ENCODE measurements at places on chromosomes 2 and 18.
A peak's percentile ranks its signal among the peaks of the same experiment; 100 is the strongest.

GRCh38 chr2:188381614-188382013, 89.9 kb downstream of the GULP1 start:
- DNase-seq, result peak; percentile 75

DNA sequence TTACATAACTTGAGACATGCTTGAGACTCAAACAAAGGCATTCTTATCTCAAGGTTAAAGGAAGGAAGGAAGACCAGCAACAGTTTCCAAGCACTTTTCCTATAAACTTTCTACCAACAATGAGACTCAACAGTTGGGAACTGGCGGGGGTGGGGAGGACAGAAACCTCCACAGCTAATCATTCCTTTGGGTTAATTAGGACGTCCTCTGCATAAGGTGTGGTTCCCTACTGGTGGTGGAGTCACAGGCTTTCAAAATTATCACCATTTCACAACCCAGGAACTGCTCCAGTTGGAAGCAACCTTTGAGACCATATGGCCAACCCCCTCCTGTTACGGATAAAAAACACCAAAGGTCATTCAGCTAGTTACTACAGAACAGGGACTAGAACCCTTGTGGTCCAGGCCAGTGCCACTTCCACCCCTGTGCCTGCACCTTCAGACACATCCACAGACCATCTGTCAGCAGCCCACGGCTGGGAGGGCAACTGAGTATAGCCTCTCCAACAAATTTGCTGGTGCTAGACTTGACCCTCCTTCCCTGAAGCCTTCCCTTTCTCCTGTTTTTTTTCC, 30.1 kb upstream of the ATL2 start:
- no peak for DNase-seq

GRCh38 chr18:50855976-50856757, 22.8 kb upstream of the ME2 start:
- no peak for DNase-seq

DNA sequence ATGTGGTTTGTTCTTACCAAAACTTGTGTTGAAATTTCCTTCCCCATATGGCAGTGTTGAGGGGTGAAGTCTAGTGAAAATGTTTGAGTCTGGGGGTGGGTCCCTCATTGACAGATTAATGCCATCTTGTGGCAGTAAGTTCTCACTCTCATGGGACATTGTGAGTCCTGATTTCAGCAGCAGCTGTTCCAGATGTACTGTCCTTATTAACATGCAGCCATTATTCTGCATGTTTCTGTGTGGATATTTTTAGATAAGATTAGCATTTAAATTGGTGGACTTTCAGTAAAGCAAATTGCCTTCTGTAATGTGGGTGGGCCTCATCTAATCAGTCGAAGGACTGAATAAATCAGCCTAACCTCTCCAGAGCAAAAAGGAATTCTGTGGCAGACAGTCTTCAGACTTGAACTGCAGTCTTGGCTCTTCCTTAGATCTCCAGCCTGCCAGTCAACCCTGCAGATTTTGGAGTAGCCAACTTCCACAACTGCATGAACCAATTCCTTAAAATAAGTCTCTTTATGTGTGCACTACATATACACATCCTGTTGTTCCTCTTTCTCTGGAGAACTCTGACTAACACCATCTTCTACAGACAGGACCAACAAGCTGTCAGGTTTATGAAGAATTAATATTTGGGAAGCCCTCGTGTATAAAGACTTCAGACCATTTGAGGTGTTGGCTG, 138.7 kb upstream of the ZNF516 start:
- no peak for DNase-seq

GRCh38 chr2:79368116-79368630, 144.7 kb upstream of the CTNNA2 start:
- no peak for DNase-seq

DNA sequence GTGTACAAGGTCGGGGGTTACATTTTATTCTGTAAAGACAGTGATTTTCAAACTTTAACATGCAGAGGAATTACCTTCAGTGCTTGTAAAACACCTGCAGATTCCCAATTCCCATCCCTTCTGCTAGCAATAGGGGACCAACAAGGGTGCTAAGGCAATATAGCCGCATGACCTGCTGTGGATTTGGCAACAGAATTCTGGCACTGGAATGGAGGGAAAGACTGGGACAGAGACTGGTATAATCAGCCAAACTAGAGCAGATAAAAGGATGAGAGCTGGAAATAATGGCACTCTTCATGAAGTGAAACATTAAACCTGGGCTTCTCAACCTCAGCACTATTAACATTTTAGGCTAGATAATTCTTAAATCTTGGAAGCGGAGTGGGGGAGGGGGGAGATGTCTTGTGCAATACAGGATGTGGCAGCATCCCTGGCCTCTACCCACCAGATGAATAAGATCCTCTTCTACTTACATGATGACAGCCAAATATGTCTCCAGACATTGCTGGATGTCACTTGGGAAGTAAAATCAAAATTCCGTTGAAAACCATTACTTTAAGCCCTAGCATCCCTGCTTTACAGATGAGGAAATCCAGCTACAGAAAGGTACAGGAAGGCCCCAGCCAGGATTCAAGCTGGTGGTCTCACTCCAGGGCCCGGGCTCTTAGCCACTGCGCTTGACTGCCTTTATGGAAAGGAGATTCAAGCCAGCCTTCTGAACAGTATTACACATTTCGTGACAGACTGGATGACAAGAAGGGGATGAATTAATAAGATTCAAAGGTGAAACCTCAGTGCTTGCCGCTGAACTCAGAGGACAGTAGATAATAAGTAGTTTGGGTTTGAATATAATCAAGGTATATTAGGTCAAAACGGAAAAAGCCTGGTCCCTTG, 1.7 kb downstream of the EVA1A start:
- DNase-seq, result peak; percentile 22

DNA sequence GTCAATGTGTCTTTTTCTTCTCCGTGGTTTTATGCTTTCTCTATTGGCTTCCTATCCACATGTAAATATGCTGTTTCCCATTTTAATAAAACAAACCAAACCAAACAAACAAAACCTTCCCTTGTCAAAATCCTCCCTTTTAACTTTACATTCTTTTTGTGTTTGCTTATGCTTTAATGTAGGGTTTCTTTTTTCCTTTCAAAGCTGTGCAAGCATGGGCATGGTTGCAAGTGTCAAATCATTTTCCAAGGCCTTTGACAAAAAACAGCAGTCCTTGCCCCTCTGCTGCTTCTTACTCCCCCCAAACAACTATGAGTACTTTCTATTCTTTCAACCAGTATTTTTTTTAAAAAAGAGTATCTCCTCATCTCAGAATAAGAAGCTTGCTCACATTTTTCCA, 66.0 kb upstream of the ACYP2 start:
- DNase-seq, result no peak

DNA sequence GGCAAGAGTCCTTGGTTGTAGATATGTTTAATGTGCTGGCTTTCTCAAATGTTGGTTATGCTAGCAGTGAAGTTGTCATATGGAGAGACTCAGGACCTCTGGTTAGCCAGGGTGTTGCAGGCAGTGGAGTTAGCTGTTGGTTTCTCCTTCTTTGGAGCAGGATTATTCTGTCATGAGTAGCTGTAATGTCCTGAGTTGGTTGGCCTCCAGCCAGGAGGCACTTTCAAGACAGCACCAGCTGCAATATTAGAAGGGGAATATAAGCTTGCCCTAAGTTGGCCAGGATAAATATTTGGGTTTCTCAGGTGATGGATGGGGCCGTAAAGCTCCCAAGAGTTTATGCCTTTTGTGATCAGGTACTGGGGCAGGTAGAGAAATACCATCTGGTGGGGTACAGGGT, 65.5 kb downstream of the MSTN start:
- no peak for DNase-seq

DNA sequence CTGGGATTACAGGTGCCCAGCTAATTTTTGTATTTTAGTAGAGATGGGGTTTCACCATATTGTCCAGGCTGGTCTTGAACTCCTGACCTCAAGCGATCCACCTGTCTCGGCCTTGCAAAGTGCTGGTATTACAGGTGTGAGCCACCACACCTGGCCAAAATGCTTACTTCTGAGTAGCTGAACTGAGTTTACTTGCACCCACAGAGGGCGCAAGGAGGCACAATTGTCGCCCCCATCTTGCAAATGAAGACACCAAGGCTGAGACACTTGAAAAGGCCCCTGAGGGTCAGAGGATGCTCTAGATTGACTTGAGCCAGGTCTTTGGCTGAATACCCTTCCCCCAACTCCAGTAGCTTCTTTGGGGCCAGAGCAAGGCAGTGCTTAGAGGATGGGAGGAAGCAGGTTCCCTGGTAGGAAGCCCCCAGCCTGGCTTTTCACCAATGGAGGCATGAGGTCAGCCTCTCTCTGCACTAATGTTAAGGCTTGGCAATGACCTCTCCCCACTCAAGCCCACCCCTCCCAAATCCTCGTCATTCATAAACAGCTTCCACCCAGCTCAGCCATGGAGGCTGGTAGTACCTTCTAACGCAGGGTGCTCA, 14.5 kb upstream of the KIF1A start:
- DNase-seq, result no peak

- DNase-seq, result no peak
Observed at GRCh38 chr2:169775765-169776164, 22.9 kb upstream of the SSB start.

GRCh38 chr2:102239344-102239743, 52.5 kb downstream of the IL1RL2 start:
- no peak for DNase-seq

DNA sequence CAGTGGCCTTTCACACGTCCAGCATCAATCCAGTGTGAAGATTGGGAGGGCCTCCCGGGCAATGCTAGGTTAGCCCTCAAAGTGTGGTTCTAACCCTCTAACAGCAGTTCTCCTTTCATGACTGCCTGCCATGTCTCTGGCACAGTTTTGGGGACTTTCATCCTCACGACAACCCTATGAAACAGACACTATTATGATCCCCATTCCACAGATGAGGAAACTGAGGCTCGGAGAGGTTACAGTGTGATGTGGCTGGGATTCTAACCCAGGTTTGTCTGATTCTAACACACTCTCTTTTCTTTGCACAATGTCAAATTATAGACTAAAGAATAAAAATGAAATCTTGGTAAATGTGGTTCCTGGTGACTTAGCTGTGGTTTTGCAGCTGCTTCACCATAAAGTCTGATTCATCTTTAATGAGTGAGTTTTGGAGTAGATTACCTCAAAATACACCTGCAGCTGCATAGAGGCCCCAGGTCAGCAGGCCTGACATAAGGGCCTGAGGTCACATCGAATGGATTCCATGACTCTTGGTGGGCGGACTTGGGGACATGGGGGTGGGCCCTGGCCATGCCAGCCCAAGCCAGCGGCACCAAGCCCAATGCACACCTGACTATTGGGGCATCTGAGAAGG, 214.4 kb downstream of the GLI2 start:
- DNase-seq, result no peak

DNA sequence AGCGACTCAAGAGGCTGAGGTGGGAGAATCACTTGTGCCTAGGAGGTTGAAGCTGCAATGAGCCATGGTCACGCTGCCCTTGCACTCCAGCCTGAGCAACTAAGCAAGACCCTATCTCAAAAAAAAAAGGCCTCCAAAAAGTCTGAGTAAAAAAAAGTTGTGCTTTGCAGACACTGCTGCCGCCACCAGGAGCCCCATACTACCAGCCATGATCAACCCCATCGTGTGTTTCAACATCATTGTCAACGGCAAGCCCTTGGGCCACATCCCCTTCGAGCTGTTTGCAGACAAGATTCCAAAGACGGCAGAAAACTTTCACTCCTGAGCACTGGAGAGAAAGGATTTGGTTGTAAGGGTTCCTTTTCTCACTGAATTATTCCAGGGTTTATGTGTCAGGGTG, 137.1 kb downstream of the INO80D start:
- no peak for DNase-seq

- DNase-seq, result peak; percentile 95
Observed at GRCh38 chr2:11753886-11754699, 7.7 kb downstream of the LPIN1 start.

GRCh38 chr2:71906357-71906973, 241.2 kb downstream of the CYP26B1 start:
- DNase-seq, result no peak

GRCh38 chr2:217703999-217704398, 298.8 kb downstream of the TNS1 start:
- DNase-seq, result no peak

- no peak for DNase-seq
Observed at GRCh38 chr2:60159519-60159918, 393.9 kb downstream of the BCL11A start.

GRCh38 chr2:241410739-241411176, 54.7 kb downstream of the FARP2 start:
- no peak for DNase-seq

DNA sequence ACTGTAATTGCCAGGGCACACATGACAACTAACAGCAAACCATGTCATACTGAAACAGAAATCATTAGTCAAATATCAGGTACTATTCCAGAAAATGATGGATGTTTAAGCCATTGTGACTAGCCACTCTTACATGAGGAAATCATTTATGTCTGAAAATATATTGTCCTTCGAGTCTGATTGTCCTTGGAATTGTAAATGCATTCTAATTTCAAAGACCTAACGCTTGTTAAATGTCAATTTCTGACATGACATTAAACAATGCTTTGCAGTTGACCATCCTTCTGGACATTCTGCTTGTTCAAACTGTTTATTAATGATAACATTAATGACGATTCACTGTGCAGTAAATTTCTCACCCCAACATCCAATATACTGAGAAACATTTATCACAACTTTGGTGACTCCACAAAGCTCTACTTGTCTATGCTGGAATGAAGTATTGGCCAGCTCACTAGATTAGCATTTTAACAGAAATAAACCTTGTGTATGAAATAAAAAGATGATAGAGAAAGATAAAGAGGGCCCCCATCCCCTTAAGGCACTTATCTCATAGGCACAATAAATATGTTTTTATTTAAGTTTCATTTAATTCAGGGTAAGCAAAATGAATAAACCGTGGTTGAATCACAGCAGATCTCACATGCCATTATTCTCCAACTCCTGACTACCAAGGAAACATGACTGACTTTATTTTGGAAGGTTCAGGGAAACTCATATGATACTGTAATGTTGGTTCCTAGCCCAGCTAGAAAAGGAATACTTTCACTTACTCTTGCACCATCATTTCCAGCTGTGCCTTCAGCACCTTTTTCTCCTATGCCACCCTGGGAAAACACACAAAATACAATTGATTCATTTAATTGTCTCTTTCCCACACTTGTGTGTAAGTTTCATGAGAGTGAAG, 82.3 kb downstream of the COL3A1 start:
- DNase-seq, result no peak

- no peak for DNase-seq
Observed at GRCh38 chr2:120805602-120806001, 69.9 kb downstream of the GLI2 start.
